ENCODE measurements at places on chromosomes 3 and 15.

- no peak for DNase-seq
Measured at GRCh38 chr3:12226031-12226430, 62.8 kb upstream of the PPARG start.

GRCh38 chr3:20099060-20099459, 58.8 kb downstream of the KAT2B start:
- no peak for DNase-seq

DNA sequence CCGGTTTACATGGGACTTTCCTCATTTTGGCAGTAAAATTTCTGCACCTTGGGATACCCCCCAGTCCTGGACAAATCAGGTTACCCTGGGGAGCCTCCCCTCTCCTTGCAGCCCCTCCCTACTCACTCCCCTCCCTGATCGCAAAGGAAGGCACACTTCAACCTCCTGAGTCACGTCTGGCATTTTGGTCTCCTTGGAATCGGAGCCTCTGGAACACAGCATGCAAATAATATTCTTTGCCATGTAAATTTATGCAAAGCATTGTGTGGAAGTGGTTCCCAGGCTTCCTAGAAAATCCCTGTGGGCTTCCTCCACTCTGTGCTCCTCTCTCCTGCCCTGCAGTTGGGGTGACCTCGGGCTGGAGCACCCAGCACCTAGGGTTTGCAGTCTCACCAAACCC, 11.6 kb downstream of the SCN5A start:
- DNase-seq: no peak

GRCh38 chr3:50172626-50173220, 17.6 kb downstream of the SEMA3F start:
- DNase-seq: no peak

GRCh38 chr15:93179072-93179471, 90.1 kb upstream of the RGMA start:
- no peak for DNase-seq

GRCh38 chr3:96754128-96754527, 60.3 kb upstream of the EPHA6 start:
- no peak for DNase-seq

- no peak for DNase-seq
Measured at GRCh38 chr3:119729996-119730395, 27.2 kb downstream of the CFAP91 start.

DNA sequence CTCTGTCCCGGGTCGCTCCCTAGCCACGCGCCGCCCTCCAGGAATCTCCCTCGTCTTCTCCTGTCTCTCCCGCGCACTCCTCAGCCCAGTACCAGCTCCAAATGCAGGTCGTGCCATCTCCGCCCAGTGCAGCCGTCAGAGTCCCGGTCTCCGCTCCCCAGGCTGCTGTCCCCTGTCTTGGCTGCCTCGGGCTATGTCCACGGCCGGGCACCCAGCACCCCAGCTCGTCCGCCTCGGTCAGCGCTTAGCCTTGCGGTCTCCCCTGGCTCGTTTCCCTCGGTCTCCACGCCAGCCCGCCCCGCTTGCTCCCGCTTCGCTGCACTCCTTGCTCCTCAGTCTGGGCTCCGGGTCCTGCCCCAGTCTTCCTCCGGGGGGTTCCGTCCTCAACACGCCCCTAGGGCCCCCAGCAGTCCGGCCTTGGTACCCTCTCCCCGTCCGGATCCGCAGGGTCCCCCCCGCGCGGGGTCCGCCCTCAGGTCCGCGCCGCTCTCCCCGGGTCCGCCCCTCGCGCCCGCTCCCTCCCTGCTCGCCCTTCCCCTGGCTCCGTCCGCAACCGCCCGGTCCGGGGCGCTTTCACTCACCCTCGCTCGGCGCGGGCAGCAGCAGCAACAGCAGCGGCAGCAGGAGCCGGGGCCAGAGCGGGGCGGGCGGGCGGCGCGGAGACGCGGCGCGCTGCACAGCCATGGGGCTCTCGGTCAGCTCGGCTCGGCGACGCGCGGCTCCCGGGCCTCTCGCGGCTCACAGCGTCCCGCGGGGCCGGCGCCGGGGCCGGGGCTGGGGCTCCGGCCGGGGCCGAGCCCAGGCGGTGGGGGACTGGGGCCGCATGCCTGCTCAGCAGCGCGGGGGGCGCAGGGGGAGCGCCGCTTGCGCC, 462 bp downstream of the IGDCC3 start:
- no peak for DNase-seq

- no peak for DNase-seq
Measured at GRCh38 chr15:32687556-32687955, 30.2 kb upstream of the GREM1 start.

DNA sequence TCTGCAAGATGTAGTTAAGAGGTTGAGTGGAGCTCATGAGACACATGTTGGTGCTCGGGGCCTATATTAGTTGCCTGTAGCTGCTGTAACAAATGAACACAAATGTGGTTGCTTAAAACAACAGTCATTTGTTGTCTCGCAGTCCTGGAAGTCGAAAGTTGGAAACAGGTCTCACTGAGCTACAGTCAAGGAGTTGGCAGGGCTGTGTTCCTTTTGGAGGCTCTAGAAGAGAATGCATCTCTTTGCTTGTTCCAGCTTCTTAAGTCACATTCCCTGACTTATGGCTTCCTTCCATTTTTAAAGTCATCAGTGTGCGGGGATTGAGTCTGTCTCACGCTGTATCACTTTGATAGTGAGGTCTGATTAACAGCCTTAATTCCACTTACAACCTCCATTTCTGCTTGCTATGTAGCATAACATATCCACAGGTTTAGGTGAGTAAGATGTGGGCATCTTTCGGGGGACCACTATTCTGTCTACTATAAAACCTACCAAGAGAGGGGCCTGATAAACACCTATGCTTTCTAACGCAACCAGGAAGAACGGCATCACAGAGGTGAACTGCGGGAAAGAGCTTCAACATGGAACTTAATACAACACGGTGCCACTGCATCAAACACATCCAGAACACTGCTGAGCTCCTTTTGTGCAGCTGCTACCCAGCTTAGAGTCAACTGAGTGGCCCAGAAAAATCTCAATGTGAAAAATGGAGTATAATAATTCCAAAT, 119.4 kb downstream of the ATP10A start:
- DNase-seq: no peak

- DNase-seq: no peak
Measured at GRCh38 chr3:29453284-29454001, 172.6 kb downstream of the RBMS3 start.

DNA sequence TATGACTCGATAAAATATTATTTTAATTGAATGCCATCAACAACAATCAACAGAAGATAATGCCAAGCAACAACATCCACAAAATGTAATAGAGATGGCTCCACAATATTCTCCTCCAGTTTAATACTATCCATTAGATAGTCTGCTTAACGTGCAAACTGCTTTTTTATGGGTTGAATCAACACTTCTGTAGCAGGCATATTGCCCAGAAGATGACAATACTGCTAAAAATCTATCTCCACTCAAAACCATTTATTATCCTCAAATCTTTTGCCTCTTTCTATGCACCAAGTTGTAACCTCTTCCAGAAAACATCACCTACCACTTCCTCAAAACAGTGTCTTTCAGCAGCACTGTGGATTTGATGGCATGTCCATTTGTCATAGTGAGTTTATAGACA, 295.7 kb upstream of the LMCD1 start:
- no peak for DNase-seq

DNA sequence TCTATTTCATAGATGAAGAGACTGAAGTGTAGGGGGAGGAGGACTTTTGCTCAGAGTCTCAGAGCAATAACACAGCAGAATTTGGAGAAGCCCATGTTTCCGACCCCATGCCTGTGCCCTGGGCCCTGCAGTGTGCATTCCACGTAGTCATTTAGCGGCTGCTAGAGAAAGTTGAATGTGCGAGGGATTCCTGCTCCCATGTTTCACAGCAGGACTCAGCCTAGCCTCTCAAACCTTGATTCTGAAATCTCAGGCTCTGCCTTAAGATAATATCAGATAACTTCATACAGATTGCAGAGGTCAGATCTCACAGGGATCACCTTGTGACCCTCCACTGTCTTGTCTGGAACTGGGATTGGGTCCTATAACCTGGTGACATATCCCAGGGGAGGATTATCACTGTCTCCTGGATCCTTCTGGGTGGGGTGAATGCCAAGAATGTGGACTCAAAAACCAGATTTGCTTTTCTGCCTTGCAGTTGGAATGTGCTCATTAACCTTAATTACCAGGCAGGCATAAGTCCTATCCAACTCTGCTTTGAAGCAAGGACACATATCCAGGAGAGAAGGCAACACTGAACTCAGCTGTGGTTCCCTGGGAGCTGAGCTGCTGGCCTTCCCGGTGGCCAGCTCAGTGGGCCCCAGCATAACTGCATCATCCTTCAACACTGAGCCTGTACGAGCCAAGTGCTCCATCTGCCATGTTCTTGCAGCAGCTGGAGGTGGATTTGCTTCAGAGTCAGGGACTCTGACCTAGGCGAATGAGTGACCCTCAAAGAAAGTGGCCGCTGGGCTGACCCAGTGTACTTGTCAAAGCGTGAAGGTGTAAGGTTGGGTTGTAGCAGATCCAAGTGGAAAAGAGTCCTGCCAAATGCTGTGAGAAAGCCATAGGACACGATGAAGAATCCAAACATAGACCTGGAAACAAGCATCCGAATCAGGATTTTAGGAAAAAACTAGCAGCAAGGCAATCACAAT, 43.0 kb downstream of the CTXND1 start:
- no peak for DNase-seq

- no peak for DNase-seq
Measured at GRCh38 chr3:160924776-160925175, 168.7 kb downstream of the PPM1L start.

DNA sequence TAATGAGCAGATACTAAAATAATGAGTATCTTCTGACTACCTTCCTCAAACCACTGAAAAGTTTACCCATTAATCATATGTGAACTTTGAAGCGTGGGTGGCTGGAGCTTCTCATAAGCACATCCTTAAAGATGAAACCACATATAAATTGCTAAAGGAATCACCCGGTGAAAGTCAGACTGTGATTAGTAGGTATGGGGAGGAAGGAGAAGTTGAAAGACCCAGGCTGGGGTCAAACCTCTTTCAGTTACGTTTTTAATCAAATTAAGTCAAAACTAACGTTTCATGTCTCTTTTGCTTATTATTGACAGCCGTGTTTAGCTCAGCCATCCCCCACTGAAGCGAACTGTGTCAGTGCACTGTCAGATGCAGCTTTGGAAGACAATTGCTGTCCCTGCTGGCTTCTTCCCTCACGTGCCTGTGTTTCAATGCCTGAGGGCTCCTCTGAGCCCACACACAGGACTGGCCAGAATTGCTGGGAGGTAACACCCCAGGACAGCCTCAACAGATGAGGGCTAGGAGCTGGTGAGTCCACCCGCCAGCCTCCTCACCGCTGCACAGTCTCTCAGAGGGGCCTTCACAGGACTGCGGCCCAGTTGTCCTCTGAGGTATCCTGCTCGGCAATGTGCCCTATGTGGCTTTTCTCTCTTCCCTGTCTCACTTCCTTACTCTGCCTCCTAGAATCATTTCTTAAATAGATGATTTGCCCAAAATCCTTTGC, 29.3 kb upstream of the SH3BP5 start:
- no peak for DNase-seq

GRCh38 chr3:29239376-29239775, 41.5 kb upstream of the RBMS3 start:
- no peak for DNase-seq

DNA sequence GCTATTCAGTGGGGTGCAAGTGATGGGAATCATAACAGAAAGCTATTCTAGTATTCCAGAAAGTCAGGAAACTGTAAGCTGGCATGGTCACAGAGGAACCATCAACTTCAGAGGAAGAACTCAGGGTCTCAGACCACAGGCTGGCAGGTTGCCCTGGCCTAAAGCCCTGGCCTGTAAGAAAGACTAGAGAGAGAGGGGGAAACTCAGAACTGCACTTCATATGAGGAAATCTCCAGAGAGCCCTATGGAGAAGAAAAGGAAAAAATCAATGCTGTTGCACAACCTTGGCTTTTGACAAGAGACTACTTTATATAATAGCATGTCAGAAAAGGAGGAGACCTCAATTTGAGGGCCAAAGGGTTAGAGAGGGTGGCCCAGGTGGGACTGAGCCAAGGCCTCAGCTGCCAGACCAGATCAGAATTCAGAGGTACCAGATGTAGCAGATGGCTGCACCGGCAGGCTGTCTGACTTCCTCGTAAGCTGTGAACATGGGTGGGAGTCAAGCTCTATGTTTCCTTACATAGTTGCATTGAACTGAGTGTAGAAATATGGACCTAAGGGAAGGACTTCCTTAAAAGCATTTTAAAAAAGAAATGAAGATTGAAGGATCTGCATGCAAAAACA, 333.8 kb downstream of the PDCD6IP start:
- no peak for DNase-seq

GRCh38 chr3:40379674-40380306, 7.2 kb upstream of the ENTPD3 start:
- no peak for DNase-seq

GRCh38 chr15:48962662-48963523, 826 bp downstream of the SHC4 start:
- no peak for DNase-seq

DNA sequence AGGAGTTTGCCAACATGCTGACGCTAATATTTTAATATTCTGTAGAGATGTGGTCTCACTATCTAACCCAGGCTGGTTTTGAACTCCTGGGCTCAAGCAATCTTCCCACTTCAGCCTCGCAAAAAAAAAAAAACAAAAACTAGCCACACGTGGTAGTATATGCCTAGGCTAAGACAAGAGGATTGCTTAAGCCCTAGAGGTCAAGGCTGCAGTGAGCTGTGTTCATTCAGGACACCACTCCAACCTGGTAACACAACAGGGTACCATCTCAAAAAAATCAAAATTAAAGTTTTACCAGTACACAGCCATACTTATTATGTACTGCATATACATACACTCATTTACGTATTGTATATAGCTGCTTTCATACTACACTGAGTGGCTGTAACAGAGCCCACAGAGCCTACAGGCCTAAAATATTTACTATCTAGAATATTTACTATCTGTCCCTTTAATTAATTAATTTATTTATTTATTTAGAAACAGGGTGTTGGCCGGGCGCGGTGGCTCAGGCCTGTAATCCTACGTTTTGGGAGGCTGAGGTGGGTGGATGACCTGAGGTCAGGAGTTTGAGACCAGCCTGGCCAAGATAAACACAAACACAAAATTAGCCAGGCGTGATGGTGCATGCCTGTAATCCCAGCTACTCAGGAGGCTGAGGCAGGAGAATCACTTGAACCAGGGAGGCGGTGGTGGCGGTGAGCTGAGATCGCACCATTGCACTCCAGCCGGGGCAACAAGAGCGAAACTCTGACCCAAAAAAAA, 23.2 kb downstream of the SMARCC1 start:
- DNase-seq: no peak

DNA sequence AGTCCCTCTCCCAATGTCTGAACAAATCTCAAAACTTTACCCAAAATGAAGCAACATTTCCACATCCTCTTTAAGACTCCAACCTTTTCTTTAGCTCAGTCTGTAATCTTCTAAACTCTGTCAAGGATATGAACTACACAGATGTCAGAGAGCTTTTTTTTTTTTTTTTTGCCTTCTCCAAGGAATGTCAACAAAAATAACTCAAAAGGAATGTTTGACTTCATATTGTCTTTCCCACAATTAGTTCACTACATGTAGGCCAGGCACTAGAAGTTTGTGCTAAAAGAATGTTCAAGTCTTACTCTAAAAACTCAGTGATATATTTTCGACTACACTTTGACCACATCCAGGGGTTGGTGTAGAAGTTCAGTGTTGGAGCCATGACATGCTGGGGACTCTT, 37.1 kb downstream of the ADAMTS9 start:
- DNase-seq: no peak

All from stimulated activated CD8-positive, alpha-beta memory T cell treated with anti-CD3 and anti-CD28 coated beads, Interleukin-4, amount 100 ng/mL, for 1 hour (primary cell).